ENCODE measurements at places on chromosomes 12 and 14.

DNA sequence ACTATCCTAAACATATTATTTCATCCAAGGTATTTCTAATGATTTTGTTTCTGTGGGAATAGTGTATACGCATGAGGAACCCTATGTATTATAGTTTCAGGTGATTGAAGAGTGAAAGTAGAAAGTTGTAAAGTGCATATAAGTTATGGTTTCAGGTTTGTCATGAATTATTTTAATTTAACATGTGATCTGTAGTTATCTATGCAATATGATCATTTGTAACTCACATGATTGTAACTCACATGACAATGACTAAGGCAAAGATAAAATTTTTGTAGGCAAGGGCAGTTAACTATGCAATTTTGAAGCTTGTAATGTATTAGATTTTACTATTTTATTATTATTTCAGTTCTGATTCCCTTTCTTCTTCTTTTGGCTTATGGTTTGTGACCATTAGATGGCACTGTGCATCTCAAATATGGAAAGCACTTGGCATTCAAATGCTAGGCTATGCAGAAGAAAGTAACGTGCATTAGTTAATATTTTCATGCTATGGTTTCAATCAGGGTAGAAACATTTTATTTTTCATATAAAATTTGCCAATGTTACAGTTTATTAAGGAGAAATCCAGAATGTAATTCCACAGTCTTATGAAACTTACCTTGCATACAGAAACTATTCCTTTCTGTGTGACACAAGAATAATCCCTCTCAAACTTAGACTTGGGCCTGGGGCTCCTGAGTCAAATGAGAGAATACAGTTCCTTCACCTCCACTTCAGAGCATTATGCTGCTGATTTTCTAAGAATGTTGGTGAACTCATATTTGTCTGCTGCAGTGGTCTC, 15.8 kb upstream of the TMEM30B start:
- no peak for DNase-seq

DNA sequence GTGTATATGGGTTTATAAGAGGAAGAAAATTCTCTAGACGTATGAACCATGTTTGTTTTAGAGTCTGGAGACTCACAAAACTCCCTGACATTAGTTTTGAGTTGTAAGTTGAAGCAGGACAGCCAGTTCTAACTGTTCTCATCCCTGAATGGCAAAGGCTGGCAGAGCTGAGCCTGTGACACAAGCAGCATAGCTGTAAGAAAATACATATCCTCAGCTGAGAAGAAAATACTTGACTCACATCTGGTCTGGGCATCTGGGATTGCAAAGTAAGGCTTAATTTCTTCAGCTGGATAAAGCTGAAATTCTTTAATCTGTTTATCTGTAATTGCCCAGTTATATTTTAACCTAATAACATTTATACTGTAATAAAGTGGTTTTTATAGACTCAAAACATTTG, 156.3 kb downstream of the PELI2 start:
- DNase-seq: no peak

DNA sequence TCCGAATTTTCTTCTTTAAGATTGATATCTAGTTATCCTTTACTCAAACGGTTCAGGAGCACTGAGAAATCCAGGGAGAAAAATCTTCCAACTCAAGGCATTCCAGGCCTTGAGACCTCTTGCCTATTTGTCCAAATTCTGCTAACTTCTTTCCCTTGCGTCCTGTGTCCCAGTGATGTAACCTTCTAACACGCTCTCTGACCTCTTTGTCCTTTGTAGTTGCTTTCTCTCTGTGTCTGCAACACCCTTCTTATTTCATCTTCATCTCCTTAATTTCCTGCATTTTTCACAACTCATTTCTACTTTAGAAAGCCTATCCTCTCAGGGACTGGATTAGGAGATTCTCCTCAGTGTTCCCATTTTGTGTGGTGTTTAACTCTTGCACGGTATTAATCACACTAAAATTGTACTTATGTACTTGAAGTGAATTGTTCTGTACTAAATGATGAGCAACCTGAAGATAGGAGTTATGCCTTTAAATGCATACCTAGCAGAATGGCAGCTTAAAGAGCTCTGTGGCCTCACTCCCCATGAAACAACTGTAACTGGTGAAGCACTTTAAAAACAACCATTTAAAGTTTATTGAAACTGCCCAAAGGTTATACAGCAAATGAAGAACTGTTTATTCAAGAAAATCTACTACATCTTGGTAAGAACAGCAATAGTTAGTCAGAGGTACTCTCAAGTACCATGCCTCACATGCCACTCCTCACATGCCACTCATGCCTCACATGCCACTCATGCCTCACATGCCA, 7.4 kb upstream of the SNAPC1 start:
- no peak for DNase-seq

GRCh38 chr12:75505706-75506312, 5.6 kb downstream of the KRR1 start:
- DNase-seq: no peak

DNA sequence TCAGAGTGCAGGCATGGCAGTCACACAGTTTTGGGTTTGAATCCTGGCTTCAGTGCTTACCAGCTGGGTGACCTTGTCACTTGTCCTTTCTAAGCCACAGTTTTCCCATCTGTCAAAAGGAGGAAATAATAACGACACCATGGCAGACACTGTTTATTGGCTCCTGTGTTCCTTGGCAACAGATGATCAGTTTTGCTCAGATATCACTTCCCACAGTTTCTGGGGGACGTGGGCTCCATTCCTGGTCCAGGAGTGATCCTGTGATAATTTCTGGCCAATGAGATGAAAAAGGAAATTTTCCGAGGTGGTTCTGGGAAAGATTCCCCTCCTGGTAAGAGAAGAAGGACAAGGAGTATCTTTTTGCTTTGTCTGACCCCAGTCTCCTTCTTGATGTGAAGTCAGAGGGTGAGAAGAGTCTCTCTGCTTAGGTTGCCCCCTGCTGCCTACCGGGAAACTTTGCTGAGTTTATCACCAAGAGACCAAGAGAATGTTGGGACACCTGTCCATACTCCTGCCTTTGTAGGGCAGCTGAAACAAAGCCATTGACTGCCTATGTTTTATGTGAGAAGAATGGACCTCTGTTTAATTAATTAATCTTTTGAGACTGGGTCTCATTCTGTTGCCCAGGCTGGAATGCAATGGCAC, 178.9 kb upstream of the NRXN3 start:
- DNase-seq: no peak

- DNase-seq: no peak
Observed at GRCh38 chr14:24309538-24310264, at the start of gene LTB4R2. LTB4R2 (plus strand) TSS chr14:24310140; CDS start chr14:24310665, 525 bp downstream.

DNA sequence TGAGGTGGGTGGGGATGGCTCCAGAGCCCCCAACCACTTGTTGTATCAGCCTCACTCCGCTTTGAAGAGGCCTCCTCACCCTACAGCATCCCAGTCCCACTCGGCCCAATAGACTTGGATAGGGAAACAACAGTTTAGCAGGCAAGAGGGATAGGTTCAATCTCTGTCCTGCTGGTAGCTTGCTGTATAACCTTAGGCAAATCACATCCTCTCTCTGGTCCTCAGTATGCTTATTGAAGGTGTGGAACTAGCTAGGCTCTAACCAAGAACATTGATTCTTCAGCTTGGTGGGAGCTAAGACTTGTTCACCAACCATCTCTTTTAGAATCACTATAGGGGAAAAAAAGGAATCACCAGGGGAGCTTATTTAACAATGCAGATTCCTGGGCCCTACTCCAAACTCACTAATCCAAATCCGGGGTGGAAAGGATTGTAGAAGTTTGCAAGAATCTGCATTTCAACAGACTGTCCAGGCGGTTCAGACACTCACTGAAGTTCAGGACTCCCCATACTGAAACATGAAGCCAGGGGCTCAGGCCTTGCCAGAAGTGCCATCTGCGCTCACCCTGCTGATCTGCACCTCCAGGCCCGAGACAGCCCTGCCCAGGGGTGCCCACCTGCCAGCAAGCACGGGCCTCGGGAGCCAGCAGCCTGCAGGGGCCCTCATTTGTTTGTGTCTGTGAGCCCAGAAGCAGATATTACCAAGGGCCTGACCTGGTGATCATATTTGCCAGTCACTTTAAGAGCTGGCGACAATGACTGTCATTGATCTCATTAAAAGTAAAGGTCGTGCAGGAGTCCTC, 113.0 kb downstream of the ADCK1 start:
- no peak for DNase-seq

GRCh38 chr12:73308079-73308478, 1035.9 kb downstream of the TRHDE start:
- DNase-seq: no peak

GRCh38 chr12:107436376-107436775, 249.2 kb upstream of the PWP1 start:
- DNase-seq: no peak

DNA sequence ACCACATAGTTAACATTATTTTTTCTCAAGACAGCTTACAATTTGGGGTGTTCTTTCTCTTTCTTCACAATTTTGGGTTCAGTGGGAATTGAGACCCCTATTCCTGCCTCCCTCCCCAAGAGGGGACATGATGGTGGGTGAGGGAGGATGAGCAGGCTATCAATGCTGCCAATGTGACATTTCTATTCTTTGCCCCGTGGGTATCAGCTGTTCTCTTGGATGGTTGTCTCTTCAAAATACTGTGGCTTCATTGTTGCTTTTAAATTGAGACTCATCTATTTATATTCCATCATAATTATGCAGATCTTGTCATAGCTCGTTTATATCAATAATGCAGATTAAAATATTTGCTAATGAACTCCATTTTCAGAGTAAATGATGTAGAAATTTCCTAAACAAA, 56.5 kb upstream of the ANO4 start:
- no peak for DNase-seq

DNA sequence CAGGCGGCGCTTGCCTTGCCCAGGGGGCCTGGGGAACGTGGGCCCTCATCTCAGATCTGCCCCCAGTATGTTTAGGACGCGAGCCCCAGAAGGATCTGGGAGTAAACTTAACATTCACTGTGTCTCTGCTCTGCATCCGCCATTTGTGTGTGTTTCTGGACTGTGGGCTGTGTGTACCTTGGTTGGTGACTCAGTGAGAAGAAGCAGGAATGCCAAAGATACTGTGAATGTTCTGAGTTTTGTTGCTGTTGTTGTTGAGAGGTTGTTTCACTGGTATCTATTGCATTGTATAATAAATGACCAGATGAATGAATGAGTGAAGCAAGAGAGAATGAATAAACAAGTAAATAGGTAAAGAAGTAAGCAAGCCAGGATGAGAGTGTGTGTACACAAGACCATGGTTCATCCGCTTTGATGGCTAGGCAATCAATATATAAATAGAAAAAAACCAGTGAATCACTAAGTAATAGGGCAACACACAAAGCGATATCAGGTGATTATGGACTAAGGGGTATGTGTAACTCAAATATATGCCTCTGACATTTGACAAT, 20.5 kb downstream of the MEG3 start:
- DNase-seq: no peak

DNA sequence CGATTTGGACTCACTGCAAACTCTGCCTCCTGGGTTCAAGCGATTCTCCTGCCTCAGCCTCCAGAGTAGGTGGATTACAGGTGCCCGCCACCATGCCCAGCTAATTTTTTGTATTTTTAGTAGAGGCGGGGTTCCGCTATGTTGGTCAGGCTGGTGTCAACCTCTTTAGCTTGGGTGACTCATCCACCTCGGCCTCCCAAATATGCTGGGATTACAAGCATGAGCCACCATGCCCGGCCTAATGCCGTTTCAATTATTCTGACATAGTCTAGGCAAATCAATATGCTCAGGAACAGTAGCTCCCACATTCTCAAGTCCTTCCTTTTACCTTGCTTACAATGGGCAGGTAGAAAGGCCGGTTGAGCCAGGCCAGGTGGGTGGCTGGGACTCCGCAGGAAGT, 82.0 kb upstream of the EEA1 start:
- DNase-seq: no peak

GRCh38 chr14:62031504-62031903, 269.3 kb downstream of the SNAPC1 start:
- DNase-seq: no peak

DNA sequence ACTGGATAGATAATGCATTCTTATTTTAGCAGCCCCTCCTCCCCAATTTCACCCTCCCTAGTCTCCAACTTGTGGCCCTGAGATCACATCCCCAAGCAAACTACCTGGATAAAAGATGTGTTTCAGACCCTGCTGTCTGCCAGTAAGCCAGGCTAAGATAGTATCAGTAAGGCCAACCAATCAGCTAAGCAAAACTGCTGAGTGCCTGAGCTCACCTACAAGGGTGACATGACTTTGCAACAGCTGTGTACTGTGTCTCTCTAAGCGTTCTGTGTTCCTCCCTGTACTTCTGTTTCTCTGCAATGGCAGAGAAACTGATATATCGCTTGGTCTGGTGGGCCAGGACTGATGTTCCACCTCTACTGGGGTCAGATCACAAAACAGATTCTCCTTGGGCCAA, 224.9 kb downstream of the BTG1 start:
- DNase-seq: no peak

DNA sequence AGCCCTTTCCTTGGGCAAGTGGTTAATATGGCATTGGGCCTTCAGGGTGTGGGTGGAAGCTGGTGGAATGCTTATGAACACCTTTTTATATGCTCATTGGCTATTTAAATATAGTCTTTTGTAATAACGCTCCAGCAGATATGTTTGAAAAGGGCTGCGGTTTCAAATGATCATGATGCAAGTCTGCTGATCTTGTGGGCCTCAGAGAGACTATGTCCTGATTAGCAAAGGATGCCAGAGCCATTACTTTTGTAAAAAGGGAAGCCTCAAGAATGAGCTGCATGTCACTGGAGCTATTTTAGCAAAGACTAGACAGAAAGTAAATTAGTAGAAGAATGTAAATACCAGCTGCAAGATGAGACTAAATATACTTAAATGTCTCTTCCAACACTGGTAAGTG, 200.5 kb downstream of the GXYLT1 start:
- DNase-seq: no peak

- DNase-seq: no peak
Observed at GRCh38 chr14:27427796-27428195, 830.0 kb upstream of the NOVA1 start.
